ENCODE measurements at places on chromosomes 3 and 15.
A peak's percentile ranks its signal among the peaks of the same experiment; 100 is the strongest.

GRCh38 chr3:79202471-79203143 lies 565.2 kb downstream of the ROBO1 start:
- DNase-seq: no peak

GRCh38 chr3:32198714-32199113 lies 39.8 kb upstream of the CMTM8 start:
- DNase-seq: no peak

- DNase-seq: no peak
Measured at GRCh38 chr15:45099549-45100165, 14.3 kb downstream of the DUOX2 start.

DNA sequence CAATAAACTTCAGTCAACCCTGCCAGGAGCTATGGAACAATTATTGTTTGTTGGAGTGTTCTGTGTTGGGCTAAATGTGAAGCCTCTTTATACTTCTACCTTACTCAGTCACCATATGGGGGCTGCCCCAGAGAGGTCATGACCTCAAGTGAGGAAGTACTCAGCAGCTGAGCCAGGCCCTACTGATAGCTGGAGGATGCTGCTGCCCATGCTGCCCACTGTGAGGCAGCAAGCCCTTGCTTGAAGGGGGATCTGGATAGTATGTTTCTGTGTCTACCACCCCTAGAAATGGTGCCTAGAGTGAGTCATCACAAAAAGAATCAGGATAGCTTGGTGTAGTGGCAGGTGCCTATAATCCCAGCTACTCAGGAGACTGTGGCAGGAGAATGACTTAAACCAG lies 4.5 kb upstream of the RPL24 start:
- DNase-seq: peak; percentile 39

DNA sequence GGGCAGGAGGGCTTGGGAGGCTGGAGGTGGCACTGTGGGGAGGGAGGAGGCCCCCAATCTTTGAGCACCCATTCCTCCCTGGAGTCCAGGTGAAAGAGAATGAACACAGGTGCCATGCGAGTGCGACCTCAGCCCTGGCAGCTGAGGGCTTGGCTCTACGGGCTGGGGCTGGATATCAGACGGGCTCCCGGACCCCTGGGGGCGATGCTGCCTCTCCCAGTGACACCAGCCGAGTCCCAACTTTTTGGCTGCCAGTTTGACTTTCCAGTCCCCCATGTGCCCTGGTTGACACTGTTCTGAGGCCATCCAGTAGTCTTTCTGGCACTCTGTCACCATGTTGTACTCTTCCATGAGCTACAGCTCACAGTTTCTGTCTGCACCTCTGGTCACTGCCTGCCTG lies 1.2 kb downstream of the VILL start:
- no peak for DNase-seq

- DNase-seq: no peak
Measured at GRCh38 chr15:71635735-71636134, 174.6 kb upstream of the NR2E3 start.

- no peak for DNase-seq
Measured at GRCh38 chr3:98829246-98829832, 66.2 kb downstream of the ST3GAL6 start.

Measured in inflammatory macrophage (primary cell).